ENCODE measurements at places on chromosomes 11 and 22.
A peak's percentile ranks its signal among the peaks of the same experiment; 100 is the strongest.

DNA sequence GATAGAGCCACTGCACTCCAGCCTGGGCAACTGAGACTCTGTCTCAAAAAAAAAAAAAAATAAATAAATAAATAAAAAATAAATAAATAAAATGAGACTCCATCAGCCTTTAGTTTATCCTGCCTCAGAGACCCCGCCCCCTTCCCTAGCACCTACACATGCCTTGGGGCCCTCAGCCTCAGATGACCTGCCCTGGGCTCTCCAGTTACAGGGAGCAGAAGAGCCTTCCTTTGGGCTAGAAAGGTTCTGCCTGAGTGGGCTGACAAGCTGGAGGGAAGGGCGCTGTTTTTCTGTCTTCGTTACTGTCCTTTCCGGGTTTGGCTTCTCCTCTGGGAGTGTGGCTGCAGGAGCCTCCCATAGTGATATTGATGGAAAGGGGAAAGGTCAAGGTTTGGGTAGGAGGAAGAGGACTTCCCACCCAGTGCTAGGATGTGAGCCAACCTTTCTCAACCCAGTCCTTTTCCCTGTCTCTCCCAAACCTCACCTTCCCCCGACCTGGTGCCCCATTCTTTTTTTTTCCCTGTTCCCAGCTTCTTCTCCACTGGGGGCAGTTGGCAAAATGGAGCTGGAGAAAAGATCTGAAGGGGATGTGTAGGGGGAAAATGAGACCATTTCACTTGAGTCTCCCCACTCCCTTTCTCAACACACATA lies 1.5 kb upstream of the SF3B2 start:
- DNase-seq, result peak; percentile 3

DNA sequence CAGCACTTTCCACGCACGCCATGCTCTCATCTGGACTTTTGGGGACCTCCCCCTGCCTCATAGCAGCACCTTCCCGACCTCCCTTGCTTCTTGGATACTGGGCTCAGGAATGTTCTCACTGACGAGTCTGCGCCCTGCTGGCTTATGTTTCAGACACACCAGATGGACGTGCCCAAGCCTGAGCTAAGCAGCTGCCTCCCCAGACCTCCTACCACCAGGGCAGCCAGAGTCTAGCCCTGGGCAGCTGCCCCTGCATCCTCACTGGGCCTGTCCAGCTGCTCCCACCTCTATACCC lies 13.2 kb upstream of the RGL4 start:
- DNase-seq, result no peak

DNA sequence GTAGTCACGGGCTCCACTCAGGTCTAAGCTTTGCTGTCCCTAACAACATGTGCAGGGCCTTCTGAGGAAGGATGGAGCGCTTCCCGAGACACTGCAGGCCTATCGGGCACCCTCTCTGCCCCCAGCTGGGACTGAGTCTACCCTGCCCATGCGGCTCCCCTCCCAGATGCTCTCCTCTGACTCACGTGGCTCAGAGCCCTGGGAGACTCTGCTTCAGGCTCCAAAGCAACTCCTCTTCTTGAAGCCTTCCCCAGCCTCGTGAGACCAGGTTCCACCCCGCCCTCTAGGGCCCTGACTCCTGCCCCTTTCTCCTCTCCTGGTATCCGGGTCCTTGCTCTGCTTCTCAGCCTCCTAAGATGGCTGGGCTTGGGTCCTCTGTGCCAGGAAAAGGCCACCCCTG lies 28.4 kb upstream of the ARFGAP3 start:
- DNase-seq, result no peak

- DNase-seq, result no peak
These were observed 226.8 kb downstream of the C11orf87 start for GRCh38 chr11:109648804-109649203.

GRCh38 chr11:66478729-66479393 lies 1.4 kb upstream of the DPP3 start:
- no peak for DNase-seq

Measured in NCI-H187 treated with DMSO at 0.1 percent for 48 hours (cell line).